ENCODE measurements at places on chromosomes 5 and 9.

- DNase-seq = no peak
Observed at GRCh38 chr9:8821910-8822666, 1022.5 kb upstream of the DMAC1 start.

DNA sequence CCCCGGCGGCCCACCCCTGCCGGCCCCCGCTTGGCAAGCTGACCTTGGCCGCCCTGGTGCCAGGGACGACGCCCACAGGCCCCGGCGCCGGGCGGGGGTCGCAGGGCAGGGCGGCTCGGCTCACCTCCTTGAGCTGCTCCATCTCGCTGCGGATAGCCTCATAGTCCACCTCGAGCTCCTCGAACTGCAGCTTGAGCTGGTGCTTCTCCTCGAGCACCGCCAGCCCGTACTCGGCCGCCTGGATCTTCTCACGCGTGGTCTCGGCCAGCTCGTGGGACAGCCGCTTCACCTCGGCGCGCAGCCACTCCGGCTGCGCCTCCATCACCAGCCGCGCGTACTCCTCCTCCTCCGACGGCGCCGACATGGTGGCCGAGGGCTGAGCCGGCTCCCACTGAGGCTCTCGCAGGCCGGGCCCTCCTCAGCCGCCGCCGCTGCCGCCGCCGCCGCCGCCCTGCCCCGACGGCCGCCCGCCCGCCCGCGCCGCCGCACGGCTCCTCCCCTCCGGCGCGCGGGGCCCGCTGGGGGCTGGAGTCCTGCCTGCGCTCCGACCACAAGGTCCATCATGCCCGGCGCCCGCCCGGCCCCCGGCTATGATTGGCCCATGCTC is at the start of gene BICD2:
TSS of gene BICD2 (minus strand) at position 453 of the 607 bp plus-strand sequence. CDS start at position 364, 89 bp downstream.
- DNase-seq = no peak

GRCh38 chr5:16934123-16934522 is 2.0 kb downstream of the MYO10 start:
- DNase-seq = no peak

GRCh38 chr5:79689541-79690466 is at the start of gene CMYA5:
Gene CMYA5 (plus strand): TSS chr5:79689836. CDS start chr5:79689908, 72 bp downstream.
- no peak for DNase-seq

DNA sequence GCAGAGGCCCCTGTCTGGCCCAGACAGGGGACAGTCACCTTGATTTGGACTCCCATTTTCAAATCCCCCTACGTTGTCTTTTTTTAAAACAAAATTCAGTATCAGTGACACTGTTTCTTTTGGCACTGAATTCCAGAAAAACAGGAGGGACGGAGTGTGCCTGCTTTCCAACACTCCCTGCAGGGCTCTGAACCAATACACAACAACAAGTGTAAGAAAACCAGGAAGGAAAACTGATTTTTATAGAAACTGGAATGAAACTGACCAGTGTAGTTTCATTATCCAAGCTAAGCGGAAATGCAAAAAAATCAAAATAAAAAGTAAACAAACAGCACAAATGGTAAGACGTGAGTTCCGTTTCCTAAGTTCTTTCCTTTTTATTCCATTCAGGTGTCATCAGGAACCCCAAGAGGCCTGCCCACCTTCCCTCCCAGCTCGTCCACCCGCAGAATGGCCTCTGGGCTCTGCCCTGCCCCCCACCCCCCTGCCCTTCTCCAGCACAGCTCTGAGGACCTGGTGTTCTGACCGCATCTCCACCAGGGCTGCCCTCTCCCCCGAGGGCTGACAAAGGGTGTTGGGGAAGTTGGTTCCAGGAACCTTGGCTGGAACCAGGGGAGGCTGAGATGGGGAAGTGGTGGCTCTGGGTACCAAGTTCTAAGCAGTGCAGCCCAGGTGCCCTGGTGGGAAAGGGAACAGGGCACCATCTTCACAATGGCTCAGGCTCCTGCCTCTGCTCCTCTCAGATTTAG is 73.6 kb downstream of the PSD2 start:
- no peak for DNase-seq

DNA sequence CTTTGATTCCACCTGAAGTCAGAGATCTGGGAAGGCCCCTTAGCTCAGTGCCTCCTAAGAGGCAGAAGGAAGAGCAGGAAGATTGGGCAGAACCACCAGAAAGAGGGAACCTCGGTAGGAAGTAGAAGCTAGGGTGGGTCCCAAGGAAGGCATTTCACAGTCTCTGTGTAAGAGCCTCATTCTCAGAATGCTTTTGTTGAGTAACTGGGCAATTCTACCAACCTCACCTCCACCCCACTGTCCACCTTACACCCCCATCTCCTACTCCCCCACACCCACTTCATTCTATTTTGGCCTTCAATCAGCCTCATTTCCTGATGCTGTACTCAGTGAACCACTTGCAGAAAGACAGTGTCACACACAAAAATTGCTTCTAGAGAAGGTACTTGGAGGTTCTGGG is 3.5 kb downstream of the HBEGF start:
- no peak for DNase-seq

- DNase-seq = no peak
Observed at GRCh38 chr9:131875828-131876485, 136.1 kb upstream of the RAPGEF1 start.

DNA sequence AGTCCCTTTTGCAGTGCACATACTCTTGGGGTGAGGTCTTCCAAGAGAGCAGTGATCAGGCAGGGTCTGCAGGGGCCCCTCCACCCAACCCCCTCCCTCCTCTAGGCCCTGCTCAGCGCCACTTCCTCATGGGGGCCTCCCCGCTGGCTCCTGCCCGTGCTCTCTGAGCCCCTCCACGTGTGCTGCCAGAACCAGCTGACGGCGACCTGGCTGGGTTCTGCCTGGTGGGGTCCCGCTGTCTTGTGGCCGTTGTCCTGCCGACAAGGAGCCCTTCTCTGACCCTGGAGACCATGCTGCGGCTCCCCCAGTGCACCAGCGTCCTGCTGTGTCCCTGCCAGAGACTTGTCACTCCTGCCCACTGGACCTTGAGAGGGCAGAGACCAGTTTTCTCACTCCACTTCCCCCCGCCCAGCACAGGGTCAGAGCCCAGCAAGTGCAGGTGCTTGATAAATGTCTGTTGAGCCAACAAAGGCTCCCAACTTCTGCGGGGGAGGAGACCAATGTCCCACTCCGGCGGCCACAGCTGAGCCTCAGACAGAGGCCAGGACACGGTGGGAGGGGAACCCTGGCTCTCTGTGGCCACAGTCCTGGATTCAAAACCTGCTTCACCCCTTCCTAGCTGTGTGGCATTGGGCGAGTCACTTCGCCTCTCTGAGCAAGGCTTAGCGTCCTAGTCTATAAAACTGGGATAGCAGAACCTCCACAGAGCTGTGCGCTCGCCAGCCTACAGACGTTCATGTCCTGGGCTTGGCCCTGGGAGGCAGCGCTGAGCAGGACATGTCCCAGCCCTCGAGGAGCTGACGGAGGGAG is 24.8 kb downstream of the SARDH start:
- DNase-seq = no peak

DNA sequence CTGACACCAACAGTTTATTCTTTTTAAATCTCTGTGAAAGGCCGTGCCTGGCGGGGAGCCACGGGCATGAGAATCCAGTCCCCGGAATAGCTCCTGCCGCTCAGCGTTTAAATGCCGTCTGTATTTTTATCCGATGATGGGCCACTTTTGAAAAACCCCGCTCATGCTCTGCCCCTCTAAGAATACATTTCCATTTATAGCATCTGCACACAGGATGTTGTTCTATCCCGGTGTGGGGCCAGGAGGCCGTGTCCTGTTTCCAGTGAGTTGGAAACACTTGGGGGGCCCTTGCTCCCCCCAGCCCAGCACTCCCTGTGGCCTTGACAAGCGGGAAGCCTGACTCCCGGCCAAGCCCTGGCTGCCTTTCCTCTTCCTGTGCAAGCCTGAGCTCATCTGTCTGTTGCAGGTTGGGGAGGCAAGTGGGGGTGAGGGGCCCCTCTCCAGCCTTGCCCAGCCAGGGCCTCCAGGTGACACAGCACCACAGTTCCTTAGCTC is 39.0 kb downstream of the ERGIC1 start:
- DNase-seq = no peak

DNA sequence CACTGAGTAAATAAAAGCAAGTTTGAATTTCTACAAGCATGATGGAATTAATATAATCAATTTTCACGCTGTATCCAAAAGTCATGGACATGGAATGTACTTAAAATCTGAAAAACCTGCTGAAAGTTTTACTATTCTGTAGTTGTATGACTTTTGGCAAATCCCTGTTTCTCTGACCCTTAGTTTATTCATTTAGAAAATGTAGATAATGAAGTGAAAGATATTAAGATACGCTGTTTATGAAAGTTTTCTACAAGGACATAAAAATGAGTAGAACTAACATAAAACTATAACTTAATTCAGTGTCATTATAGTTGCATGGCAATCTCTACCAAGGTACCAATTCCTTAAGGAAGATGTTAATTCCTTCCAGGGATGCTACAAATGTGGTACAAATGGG is 363.2 kb upstream of the MPDZ start:
- DNase-seq = no peak

GRCh38 chr5:122077366-122078115 is 518 bp downstream of the LOX start:
- DNase-seq = no peak

DNA sequence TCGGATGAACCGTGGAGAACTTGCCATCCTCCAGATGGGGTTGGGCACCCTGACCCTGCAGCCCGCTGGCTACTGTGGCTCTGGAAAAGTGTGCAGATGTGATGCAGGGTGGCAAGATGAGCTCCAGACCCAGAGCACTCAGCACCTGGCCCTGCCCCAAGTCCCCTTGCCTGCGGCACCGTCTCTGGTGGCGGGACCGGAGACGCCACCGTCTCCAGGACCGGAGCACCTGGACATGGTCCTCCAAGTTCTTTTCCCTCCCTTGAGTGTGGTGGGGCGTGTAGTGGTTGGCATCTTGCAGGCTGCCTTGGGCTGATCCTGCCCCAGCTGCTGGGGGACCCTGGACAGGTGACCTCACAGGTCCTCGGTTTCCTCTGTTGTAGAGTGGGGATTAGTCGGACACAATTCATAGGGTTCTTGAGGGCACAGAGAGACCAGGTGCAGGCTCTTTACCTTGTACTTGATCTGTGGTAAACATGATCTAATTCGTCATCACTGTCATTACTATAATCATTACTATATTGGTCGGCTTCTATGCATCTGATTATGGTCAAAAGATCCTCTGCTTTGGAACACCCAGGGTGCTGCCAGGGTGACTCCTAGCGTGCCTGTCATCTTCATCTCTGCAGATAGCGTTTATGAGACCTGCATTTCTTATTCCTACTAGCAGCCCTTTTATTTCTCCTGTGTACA is 83.5 kb downstream of the COL5A1 start:
- DNase-seq = peak; percentile 78

DNA sequence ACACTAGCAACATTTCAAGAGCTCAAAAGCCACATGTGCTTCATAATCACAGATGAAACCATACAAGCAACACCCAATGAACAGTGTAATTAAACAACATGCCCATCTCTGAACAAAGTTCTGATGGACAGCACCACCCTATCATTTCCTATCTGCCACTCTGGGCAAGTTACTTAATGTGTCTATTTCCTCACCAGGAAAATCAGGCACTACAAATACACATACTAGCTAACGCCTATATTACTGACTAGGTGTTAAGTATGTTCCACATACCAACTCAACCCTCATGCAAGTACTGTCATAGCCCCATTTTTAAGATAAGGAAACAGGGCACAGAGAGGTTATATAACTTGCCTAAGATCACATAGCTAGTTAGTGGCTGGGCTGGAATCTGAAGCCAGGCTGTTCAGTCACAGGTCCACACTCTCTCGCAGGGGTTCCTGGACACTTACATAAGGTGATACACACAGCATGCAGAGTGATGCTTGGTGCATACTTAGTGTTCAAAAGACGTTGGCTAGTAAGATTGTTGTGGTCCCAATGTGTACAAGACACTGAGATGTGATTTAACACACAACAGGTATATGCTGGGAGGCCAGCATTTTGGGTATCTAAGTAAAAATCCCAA is 24.2 kb downstream of the CORO2A start:
- DNase-seq = no peak

GRCh38 chr5:109939116-109939682 is 249.5 kb downstream of the MAN2A1 start:
- DNase-seq = no peak

DNA sequence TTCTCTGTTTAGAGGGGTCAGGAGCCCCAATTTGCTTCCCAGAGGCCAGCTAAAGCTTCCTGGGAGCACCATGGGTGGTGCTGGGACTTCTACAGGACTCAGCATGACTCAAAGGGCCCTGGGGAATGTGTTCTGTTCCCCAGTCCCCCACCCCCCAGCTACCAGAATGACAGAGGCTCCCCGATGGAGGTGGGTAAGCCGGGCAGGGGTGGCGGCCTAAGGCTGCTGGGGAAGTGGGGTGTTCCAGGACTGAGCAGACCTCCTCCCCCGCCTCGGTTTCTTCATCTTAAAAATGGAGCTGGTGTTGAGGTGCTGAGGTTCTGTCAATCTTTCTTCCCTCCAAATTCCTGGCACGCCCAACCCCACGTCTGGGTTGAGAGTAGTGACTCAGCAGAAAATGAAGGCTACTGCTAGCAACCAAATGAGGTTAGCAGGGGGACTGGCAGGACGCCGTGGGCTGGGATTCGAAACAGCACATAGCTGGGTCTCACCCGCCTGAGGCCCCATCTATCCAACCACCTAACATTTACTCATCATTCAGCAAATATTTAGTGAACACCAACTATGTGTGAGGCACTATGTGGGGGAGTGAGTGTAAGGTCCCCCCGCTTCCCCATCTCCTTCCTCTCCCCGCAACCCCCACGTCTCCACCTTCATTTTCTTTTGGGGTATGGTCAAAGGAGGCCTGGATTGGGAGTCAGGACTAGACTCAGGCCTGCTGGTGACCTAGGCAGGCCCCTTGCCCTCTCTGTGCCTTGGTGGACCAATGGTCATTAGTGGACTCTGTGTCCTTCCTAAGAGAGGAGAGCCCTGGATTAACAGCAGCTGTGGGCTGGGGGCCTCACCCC is 50.2 kb downstream of the C9orf50 start:
- DNase-seq = no peak

DNA sequence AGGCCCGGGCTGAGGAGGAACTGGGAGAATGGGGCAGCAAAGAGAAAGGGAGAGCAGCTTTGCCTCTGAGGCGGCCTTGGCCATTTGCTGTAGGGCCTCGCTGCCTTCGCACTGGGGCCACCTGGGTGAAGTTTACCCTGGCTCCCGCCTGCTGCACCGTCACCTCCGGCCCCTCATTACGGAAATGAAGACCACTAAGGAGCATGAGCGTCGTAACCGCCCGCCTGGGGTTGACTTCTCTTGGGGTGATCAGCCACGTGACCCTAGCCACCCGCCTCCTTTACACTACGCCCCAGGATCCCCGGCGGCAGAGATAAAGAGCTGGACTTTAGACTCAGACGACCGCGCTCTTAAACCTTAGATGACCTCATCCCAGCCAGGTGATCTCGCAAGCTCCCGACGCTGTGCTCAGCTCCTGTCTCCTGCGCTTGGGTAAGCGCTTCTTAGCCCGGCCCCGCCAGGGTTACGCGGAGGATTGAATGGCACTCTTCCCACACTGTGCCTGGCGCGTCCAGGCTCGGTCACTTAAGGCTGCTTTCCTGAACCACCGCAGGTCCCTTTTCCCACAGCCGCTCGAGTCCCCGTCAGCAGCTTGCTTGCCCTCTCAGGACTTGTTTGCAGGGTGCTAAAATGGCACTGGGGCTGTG is 107.9 kb upstream of the LARP1 start:
- no peak for DNase-seq
